ENCODE measurements at places on chromosomes 7 and 10.

GRCh38 chr10:34193931-34194626, 621.0 kb downstream of the PARD3 start:
- no peak for DNase-seq

- no peak for DNase-seq
Observed at GRCh38 chr10:15313843-15314242, 57.2 kb downstream of the FAM171A1 start.

- no peak for DNase-seq
Observed at GRCh38 chr7:155739538-155740143, 72.6 kb downstream of the SHH start.

GRCh38 chr10:22323538-22324305, 2.8 kb downstream of the BMI1 start:
- DNase-seq = no peak
